ENCODE measurements at places on chromosomes 7 and 10. TPM values are rescaled to one million over a fixed set of nuclear protein-coding genes. Genes with fewer than 3 reads are reported as not detected.

CCDC172 gene
- not detected for total RNA-seq

CDK13 gene
- 55.8 TPM for total RNA-seq

DNA sequence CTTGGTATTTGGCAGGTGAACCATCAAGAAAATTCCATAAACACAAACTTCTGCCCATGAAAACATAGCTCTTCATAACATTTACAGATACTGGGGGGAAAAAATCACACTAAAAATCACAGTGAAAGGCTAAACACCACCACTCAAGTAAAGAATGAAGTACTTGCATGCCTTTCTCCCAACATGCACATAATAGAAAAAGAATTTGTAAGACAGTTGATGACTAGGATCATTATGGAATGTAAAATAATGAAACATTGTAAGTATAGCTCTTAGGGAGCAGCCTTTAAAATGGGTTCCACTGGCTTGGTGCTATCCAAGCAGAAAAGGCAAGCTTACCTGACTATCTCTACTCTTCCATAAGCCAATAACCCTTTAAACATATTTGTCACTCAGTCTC lies 299.9 kb upstream of the LRRN3 start:
- no peak for DNase-seq

- DNase-seq = no peak
Measured at GRCh38 chr7:39313974-39314373, 252.2 kb upstream of the YAE1 start.

DNA sequence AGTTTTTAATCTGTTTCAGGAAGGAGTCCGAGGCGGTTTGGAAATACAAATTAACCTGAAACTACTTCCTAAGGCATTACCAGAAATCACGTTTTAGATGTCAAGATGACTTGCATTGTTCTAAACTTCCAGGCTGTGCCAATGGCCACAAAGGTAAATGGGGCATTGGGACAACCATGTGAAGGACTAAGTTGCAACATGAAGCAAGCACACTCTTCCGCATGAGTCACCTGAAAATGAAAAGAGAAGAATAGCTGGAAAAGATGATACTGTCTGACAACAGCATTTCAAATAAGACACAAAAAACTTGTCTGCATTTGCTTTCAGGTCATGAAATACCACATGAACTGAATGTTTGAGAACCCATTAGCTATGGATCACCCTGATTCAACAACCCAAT lies 262.1 kb downstream of the AHR start:
- no peak for DNase-seq

Data from SJCRH30 (cell line).